Activated CD8-positive, alpha-beta T cell treated with anti-CD3 and anti-CD28 coated beads for 36 hours (primary cell): ENCODE measurements at places on chromosomes 12 and 14. TPM values are rescaled to one million over a fixed set of nuclear protein-coding genes. Genes with fewer than 3 reads are reported as not detected.

GRCh38 chr12:4134448-4135263 is 138.9 kb upstream of the CCND2 start:
- H3K36me3 ChIP-seq, result peaks cover 4% of the 10 kb centered on the region
- no peaks in the 10 kb centered on the region for H3K27me3 ChIP-seq
- peaks cover 49% of the 10 kb centered on the region for H3K4me1 ChIP-seq
- peak overlapping the region; percentile 23 for H3K27ac ChIP-seq

GRCh38 chr12:22625762-22626294 is 857 bp downstream of the ETNK1 start:
- peaks cover 4% of the 10 kb centered on the region for H3K27me3 ChIP-seq
- H3K36me3 ChIP-seq, result peaks cover 17% of the 10 kb centered on the region
- DNase-seq, result peak; percentile 51
- peak overlapping the region; percentile 100 for H3K4me3 ChIP-seq
- peak overlapping the region; percentile 94 for H3K27ac ChIP-seq
- peaks cover 37% of the 10 kb centered on the region for H3K4me1 ChIP-seq

DNA sequence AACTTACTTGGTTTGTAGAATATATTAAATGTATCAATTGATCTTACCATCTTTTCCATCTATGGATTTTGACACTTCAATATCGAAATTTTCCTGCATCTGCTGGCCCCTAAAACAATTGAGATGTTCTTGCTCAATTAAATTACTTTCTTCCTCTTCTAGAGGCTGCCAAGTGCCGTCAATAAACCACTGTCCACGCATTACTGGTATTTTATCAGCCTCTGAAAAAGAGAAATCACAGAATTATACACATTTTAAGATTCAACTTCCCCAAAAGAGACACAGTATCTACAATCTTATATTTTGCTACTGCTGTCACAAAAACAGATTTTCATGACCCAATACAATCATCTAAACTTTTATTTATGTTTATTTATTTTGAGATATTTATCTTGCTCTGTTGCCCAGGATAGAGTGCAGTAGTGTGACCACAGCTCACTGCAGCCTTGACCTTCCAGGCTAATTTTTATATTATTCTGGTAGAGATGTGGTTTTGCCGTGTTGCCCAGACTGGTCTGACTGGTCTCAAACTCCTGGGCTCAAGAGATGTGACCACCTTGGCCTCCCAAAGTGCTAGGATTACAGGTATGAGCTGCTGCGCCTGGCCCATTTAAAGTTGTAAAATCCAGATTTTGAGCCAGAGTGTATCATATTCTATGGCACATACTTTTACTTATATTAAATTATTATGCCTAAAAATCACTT is 49.3 kb downstream of the DDHD1 start:
- H3K4me1 ChIP-seq, result peaks cover 13% of the 10 kb centered on the region
- H3K27me3 ChIP-seq, result no peaks in the 10 kb centered on the region
- no peak overlapping the region for H3K4me3 ChIP-seq
- H3K36me3 ChIP-seq, result peaks cover 32% of the 10 kb centered on the region
- no peak overlapping the region for H3K27ac ChIP-seq

DNA sequence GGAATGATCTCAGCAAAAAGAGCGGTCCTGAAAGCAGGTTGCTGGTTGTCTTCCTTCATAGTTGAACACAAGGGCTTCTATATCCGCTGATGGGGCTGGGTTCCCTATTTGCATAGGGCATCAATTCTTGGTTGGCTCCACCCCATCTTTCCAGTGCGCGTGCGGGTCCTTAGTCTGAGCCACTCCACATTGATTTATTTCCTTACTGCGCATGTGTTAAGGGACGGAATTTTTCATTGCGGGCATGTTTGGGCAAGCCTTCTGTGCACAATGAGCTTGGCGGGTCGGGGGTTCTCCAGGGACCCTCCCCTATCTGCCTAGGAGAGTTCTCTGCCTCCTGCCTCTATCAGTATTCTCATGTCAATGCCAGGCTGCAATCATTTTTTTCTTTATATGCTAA is 21.2 kb upstream of the DLGAP5 start:
- H3K4me3 ChIP-seq, result no peak overlapping the region
- no peak for DNase-seq
- H3K27ac ChIP-seq, result no peak overlapping the region
- H3K36me3 ChIP-seq, result no peaks in the 10 kb centered on the region

DNA sequence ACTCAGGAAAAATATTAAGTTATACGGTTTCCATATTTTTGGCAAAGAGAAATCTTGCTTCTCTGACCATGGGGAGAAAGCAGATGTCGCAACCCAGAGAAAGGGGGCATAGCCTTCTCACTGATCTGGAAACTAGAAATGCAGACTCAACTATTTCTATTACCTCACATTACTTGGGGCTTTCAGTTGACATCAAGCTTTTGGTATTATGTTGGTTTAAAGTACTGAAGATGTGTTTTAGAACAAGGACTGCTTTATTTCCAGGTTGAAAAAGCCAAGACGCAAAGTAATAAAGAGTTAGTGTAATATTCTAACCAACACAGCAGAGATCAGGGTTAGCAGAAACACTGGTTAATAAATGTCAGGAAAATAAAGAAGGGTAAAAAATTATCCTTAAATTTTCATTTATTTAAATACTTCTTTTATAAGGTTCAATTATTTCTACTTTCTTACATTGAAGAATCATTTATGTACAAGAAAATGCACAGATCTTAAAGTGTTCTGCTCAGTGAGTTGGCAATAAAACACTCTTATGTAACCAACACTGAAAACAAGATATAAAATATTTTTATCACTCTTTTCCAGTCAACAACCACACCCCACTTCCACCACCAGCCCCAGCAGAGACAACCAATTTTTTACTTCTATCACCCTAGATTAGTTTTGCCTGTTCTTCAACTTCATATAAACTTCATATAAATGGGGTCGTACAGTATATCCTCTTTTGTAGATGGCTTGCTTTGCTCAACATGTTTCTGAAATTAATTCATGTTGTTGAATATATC is 26.0 kb downstream of the DCP1B start:
- H3K36me3 ChIP-seq, result peaks cover 2% of the 10 kb centered on the region
- no peak overlapping the region for H3K27ac ChIP-seq
- DNase-seq, result no peak

DNA sequence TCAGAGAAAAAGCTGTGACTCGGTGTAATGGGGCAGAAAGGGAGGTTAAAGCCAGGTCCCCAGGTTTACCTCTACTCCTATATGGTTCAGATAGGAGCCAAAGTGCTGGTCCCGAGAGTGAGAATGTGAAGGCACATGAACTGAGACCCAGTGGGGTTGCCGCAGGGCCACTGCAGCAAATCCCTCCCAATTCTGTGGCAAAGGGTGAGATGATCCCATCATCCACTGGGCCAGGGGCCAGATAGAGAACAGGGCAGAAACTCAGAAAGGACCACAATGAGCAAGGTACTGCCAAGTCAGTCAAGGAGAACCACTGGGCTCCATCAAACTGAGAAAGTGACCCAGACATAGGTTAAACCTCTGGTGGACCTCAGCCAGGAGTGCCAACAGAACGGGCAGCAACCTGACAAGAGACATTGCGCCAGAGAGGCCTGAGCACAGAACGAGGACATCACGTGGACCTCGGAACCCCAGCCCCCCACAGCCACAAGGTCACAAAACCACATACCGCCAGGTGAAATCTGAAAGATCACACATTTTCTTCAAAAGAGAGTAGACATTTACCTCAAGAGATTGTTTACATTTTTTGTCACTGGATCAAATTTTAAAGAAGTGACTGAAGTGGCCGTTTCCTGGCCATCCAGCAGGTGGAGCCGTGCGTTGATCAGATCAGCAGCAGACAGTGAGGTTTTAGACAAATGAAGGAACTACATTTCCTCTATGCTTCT is 20.5 kb upstream of the ITPR2 start:
- no peaks in the 10 kb centered on the region for H3K4me1 ChIP-seq
- H3K36me3 ChIP-seq, result no peaks in the 10 kb centered on the region
- H3K27ac ChIP-seq, result no peak overlapping the region
- peak; percentile 86 for DNase-seq
- H3K27me3 ChIP-seq, result peaks cover 3% of the 10 kb centered on the region

DNA sequence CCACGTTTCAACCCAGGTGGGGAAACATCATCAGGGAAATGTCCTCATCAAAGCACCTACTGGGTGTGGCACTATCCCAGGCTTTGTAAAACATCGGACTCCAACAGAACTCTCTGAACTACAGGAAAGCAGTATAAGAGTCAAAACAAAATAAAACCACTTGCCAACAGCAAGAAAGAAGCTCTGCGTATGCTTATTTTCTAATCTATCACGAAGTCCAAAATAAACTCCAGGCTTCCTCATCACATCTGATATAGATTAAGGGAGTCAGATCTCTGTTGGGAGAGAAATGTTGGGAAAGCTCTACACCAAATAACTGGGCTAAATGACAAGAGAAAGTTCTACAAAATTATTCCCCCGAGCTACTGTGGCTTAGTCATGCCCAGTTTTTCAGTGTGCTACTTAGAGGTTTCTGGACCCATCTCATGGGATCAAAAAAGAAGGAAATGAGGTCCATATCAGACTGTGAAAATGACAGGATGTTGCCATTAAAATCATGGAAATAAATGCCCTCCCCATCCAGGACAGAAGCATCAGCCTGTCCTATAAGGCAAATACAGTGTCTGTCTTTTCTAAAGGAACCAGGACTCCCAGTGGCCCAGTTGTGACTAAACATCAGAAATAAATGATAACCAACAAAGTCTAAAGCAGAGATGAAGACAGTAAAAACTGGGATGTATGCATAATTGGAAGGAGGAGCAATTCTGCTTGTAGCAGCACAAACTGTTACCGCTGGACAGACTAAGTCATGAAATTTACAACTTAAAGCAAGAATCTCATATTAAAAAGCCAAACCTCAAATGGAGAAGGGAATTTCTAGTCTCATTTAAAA is 149.5 kb downstream of the STXBP6 start:
- no peaks in the 10 kb centered on the region for H3K36me3 ChIP-seq
- DNase-seq, result no peak
- H3K27me3 ChIP-seq, result peaks cover 4% of the 10 kb centered on the region
- H3K4me1 ChIP-seq, result no peaks in the 10 kb centered on the region
- H3K27ac ChIP-seq, result no peak overlapping the region
- H3K4me3 ChIP-seq, result no peak overlapping the region

DNA sequence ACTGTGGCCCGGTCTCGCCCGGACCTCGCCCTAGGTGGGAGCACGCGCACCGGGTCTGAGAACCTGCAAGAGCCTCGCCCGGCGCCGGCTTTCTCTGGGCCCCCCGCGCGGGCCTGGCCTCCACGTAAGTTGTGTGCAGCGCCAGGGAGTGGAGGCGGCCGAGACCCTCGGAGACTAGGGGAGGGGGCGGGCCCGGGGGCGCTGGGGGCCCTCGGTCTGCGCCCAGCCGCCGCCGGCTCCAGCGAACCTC is 183 bp upstream of the PRMT8 start:
- DNase-seq, result no peak
- no peak overlapping the region for H3K4me3 ChIP-seq
- no peak overlapping the region for H3K27ac ChIP-seq
- H3K4me1 ChIP-seq, result peaks cover 9% of the 10 kb centered on the region

DNA sequence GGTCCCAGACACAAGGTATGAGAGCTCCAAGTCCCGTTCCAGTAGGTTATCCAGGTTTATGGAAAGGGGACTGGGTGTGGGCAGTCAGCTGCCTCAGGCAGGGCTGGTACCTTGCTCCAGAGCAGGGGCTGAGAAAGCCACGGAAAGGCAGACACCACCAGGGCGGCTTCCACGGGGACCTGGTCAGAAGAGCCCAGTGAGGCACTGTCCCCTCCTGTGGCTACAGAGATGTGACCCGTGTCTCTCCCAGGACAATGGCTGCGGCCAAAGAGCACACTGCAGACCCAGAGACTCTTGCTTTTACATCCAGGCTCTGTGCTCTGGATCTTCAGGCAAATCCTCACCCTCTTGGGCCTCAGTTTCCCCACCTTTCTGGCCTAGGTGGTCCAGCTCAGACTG is 8.8 kb downstream of the SERPINA4 start:
- H3K27me3 ChIP-seq, result peaks cover 3% of the 10 kb centered on the region
- no peaks in the 10 kb centered on the region for H3K4me1 ChIP-seq
- no peak for DNase-seq
- H3K36me3 ChIP-seq, result no peaks in the 10 kb centered on the region
- no peak overlapping the region for H3K4me3 ChIP-seq

GRCh38 chr12:4074129-4074528 is 199.4 kb upstream of the CCND2 start:
- H3K4me3 ChIP-seq, result no peak overlapping the region
- H3K27ac ChIP-seq, result no peak overlapping the region
- H3K36me3 ChIP-seq, result peaks cover 6% of the 10 kb centered on the region
- H3K4me1 ChIP-seq, result peaks cover 6% of the 10 kb centered on the region

DNA sequence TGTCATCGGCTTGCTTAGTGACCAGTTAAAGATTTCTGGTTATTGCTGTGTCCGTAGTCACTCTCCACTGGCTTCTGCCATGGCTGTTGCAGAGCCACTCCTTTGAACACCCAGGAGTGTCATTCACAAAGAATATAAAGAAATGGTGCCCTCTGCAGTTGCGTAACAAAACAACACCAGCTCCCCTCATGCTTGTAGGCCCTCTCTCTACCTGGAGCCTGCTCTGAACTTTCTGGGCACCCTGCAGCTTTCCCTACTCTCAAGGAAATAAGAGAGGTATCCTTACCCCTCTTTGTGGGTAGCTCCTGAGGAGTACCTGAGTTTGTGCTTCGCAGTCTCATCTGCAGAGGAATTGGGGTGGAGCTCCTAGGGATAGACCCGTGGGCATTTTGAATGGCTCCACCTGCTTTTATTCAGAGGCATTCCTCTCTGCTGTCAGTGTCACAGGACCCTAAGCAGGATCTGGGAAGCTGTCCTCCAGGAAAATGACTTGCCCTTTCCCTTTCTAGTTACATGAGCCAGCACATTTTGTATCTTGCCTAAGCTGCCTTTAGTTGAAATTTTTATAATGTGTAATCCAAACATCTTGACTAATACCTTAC is 97.2 kb upstream of the TMEM260 start:
- no peak overlapping the region for H3K27ac ChIP-seq
- peaks cover 4% of the 10 kb centered on the region for H3K27me3 ChIP-seq
- H3K36me3 ChIP-seq, result no peaks in the 10 kb centered on the region
- H3K4me1 ChIP-seq, result no peaks in the 10 kb centered on the region

- no peaks in the 10 kb centered on the region for H3K36me3 ChIP-seq
- H3K4me1 ChIP-seq, result peaks cover 4% of the 10 kb centered on the region
- H3K4me3 ChIP-seq, result no peak overlapping the region
- no peaks in the 10 kb centered on the region for H3K27me3 ChIP-seq
Observed at GRCh38 chr12:93547778-93548177, 24.7 kb upstream of the SOCS2 start.

- no peaks in the 10 kb centered on the region for H3K27me3 ChIP-seq
- DNase-seq, result no peak
Observed at GRCh38 chr12:89260841-89261637, 91.3 kb downstream of the DUSP6 start.

DNA sequence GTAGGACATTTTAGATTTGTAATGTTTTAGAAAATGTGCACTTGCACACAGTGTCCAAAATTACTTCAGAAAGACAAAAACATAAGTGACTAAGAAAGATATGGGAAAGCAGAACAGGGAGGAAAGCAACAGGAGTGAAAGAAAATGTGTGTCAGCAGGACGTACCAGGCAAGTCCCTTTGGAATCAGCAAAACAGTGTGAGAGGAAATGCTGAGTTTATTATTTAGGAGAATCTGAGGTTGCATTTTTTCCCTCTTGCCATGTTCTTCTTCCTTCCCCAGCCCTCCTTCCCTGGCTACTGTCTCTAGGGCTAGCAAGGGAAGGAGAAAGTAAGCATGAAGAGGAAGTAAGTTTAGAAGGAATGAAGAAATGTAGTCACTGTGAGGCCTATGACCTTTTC is 67.7 kb upstream of the CD163 start:
- no peak overlapping the region for H3K27ac ChIP-seq
- H3K4me3 ChIP-seq, result no peak overlapping the region
- H3K27me3 ChIP-seq, result peaks cover 21% of the 10 kb centered on the region
- H3K36me3 ChIP-seq, result no peaks in the 10 kb centered on the region
- DNase-seq, result no peak
- H3K4me1 ChIP-seq, result no peaks in the 10 kb centered on the region

SYNE3 gene
- 64.0 TPM for total RNA-seq

ARHGAP9 gene
- 128 TPM for total RNA-seq

CD163 gene
- not detected for total RNA-seq

SAMD15 gene
- 0.11 TPM for total RNA-seq

IL23A gene
- 41.3 TPM for total RNA-seq

WDR20 gene
- total RNA-seq, result 21.6 TPM
